ENCODE measurements at places on chromosomes 13 and 19.
A peak's percentile ranks its signal among the peaks of the same experiment; 100 is the strongest.

- DNase-seq: no peak
Observed at GRCh38 chr19:47312366-47313006, 2.8 kb downstream of the C5AR1 start.

DNA sequence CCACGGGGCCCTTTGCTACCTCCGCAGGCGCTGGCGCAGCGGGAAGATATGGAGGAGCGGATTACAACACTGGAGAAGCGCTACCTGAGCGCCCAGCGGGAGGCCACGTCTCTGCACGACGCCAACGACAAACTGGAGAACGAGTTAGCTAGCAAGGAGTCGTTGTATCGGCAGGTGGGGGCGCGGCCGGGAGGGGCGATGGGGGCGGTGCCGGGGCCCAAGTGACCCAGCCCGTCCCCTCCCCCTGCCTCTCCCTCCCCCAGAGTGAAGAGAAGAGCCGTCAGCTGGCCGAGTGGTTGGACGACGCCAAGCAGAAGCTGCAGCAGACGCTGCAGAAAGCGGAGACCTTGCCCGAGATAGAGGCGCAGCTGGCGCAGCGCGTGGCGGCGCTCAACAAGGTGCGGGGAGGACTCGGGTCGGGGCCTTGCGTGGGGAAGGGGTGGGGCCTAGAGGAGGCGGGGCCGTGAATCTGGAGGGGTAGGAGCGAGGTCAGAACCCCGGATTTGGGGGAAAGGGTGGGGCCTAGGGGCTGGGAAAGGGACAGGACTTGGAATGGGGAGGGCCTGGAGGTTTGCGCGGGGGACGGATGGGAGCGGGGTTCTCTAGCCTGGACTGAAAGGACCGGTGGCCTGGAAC lies 13.7 kb downstream of the PPFIA3 start:
- no peak for DNase-seq

DNA sequence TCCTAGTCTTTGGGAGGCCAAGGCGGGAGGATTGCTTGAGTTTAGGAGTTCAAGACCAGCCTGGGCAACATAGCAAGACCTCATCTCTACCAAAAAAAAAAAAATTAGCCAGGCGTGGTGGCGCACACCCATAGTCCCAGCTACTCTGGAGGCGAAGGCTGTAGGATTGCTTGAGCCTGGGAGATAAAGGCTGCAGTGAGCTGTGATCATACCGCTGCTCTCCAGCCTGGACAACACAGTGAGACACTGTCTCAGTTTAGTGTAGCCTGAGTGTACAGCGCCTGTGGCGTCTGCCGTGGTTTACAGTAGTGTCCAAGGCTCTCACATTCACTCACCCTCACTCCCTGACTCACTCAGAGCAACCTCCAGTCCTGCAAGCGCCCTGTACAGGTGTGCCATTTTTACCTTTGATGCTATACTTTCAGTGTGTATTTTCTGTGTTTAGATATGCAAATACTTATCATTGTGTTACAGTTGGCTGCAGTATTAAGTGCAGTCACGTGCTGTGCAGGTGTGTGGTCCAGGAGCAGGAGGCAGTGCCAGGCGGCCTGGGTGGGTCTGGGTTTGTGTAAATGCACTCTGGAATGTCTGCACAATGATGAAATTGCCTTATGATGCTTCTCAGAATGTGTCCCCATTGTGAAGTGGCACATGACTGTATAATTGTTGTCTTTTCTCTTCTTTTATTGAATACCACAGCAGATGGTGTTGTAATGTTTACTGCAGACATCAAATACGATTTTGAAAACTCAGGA lies 36.1 kb upstream of the DCUN1D2 start:
- DNase-seq: no peak

GRCh38 chr13:111338841-111339240 lies 18.4 kb downstream of the TEX29 start:
- no peak for DNase-seq

GRCh38 chr13:37379841-37380240 lies 218.7 kb downstream of the POSTN start:
- no peak for DNase-seq

GRCh38 chr19:48683349-48683748 lies 10.5 kb upstream of the NTN5 start:
- DNase-seq: peak; percentile 25

DNA sequence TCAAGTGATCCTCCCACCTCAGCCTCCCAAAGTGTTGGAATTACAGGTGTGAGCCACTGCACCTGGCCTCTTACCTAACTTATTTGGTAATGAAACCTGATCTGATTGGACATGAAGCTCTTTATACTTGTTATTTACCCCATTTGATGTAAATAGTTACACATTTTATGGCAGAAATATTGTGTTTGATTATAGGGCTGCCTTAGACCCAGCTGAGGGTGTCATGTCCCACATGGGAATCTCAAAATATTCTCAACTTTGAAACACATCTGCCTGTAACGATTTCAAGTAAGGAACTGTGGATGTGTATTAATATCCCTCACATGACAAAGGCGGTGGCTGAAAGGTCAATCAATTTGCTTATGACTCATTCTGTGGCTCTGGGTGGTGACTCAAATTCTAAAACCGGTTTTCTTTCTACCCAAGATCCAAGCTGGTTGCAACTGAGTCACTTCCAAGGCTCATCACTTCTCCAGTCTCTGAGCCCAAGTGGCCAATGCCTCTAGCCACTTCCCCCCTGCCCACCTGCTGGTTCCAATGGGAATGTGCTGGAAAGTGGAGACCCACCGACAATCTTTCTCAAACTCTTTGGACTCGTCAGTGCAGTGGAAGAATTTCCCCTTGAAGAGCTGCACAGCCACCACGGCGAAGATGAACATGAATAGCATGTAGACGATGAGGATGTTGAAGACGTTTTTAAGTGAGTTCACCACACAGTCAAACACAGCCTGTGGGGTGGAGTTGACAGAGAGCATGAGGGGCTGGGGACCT lies 110.9 kb downstream of the IER2 start:
- DNase-seq: peak; percentile 94

- no peak for DNase-seq
Observed at GRCh38 chr19:43315851-43316250, 37.6 kb upstream of the CD177 start.

DNA sequence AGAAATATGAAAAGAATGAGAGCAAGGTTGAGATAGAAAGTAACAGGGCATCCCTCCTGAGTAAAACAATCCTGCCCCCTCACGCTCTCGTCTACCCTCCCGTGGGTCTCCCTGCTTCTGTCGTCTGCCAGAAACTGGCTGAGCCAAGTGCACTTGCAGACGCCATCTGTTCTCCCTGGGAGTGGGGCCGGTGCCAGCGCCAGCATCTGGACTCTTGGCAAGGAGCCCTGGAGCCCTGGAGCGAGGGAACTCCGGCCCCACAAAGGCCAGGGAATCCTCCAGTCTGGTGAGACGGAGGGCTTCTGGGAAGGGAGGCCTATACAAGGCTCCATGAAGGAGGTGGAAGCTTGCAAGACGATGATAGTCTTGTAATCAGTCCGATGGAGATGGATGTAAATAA lies 2.3 kb upstream of the TMEM91 start:
- DNase-seq: no peak

DNA sequence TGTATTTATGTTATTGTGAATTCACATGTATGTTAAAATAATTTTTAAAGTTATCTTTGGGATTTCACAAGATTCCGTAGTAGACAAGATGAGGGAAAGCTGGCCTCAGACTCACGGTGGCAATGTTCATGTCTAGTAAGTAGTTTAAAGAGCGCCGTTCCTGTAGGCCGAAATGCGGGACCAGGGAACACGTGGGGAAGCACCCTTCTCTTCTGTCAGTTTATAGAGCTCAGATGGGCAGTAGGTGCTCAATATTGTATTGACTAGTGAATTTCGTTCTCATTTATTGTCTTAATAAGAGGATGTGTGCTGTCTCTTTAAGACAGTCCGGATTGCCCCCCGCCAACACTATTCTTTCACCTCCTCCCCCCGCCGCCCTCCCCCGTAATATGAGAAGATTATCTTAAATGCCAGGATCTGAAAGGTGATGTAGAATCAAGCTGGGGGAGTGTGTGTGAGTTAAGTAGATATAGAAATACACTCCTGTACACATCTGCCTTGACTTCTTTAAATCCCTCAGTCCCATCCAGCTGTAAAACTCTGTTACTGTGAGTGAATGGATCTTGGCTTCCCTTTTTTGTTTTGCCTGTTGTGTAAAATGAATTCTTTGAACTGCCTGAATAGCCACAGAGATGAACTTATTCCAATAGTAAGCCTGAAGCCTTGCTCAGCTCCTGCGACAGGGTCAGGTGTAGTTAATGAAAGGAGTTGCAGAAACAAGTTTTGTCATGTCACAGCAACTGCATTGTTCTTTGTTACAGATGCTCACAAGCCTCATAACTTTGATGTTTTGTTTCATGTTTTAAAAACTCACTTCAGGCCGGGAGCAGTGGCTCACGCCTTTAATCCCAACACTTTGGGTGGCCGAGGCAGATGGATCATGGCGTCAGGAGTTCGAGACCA lies 1.3 kb downstream of the LAMP1 start:
- DNase-seq: peak; percentile 35

DNA sequence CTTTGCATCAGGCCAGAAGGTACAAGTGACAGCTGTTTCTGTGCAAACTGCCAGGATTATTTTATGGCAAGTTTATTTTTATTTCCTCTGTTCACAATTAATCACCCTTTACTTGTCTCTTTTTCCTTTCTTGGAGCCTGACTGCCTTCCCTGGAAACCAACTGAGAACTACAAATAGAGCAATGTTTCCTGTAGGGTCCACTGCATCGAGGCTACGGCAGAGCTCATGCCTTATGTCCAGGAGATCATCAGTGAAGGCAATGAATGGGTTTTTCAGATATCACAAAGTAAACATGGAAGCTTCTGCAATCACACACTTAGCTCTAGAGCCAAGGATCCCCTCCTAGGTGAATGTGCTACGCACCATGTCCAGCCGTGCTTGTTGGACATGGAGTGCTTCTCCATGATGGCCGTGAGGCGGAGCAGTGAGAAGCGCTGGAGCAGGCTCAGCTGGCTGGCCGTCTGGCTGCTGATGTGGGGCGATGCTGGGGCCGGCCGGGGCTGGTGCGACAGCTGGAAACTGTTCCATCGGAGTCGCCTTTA lies 110.9 kb downstream of the KL start:
- no peak for DNase-seq

DNA sequence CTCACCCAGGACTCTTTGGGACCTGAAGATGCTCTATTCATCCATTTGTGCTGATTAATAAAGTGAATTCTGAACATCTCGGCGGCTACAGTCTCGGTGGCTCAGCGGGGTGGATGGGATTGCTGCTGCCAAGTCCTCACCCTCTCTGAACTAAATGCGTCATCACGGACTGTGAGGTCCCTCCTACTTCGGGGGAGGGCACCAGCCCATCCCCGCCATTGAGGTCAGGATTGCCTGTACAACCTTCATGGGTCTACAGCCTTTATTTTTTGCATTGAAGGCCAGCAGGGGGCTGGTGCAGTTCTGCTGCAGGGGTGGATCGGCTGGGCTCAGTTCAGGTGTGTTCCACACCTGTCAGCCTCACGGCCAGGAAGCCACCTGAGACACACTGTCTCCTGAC lies 181.8 kb downstream of the COL4A1 start:
- no peak for DNase-seq

- no peak for DNase-seq
Observed at GRCh38 chr19:14393329-14393728, 12.1 kb downstream of the ADGRE5 start.

DNA sequence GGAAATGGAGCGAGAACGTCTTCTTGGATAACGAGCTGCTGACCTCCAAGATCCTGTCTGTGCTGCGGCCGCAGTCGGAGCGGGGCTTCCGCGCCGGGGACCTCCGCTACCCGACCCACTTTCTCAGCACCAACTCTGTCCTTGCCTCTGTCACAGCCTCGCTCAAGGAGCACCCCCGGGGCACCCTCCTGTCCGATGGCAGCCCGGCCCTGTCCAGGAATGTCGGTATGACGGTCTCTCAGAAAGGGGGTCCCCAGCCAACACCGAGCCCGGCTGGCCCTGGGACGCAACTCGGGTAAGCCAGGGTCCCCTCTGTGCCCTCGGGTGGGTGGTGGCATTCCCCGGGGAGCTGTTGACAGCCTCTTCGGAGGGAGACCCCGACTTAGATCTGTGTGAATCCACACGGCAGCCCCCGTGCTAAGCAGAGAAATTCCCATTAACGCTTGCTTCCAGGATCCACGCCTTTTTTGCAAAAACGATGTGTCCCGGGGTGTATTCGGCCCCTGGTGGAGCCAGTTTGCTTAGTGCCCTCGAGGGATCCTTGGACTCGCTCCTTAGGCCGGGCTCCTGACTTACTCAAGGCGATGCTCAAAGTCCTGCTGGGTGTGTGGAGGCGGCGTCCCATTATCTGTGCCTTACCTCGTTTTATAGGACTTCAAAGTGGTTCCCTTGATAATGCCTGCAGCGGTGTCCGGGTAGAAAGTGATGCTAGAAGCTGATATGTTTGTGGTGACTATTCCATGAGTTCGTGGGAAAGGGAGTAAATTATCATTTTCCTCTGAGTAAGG lies 48.5 kb downstream of the PEX11G start:
- no peak for DNase-seq

- no peak for DNase-seq
Observed at GRCh38 chr13:52012512-52012836, 276 bp downstream of the ALG11 start.

DNA sequence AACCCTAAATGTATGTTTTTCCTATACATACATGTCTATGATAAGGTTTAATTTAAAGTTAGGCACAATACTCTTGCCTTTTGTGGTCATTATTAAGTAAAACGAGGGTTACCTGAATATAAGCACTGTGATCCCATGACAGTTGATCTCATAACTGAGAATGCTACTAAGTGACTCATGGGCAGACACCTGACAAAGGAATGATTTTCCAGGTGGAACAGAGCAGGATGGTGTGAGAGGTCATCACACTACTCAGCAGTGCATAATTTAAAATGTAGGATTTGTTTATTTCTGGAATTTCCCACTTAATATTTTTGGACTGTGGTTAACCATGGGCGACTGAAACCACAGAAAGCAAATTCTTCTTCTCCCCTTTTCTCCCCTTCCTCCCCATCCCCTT lies 178.9 kb downstream of the UGGT2 start:
- no peak for DNase-seq

- peak; percentile 4 for DNase-seq
Observed at GRCh38 chr13:32264407-32264806, 50.8 kb downstream of the ZAR1L start.

- DNase-seq: no peak
Observed at GRCh38 chr13:98293570-98294142, 116.6 kb upstream of the RNF113B start.

GRCh38 chr19:33756177-33756576 lies 40.5 kb upstream of the KCTD15 start:
- DNase-seq: no peak

- DNase-seq: no peak
Observed at GRCh38 chr13:106318941-106319411, 216.5 kb downstream of the EFNB2 start.

GRCh38 chr19:46218160-46218559 lies 11.4 kb upstream of the IGFL1 start:
- peak; percentile 41 for DNase-seq

GRCh38 chr13:38752686-38753085 lies 65.8 kb downstream of the FREM2 start:
- no peak for DNase-seq

GRCh38 chr19:4437103-4437502 lies 20.5 kb downstream of the UBXN6 start:
- no peak for DNase-seq

Data from suppressor macrophage treated with lipopolysaccharide for 4 hours (primary cell).